Large intestine (tissue), 12 donors: ENCODE measurements at places on chromosomes 2 and 18. TPM values are rescaled to one million over a fixed set of nuclear protein-coding genes. Genes with fewer than 3 reads are reported as not detected.
A peak's percentile ranks its signal among the peaks of the same experiment; 100 is the strongest.

GRCh38 chr2:230909841-230910545 is 15.0 kb downstream of the GPR55 start:
- no peak for DNase-seq

GRCh38 chr18:24704946-24705630 is 244.7 kb downstream of the HRH4 start:
- no peak for DNase-seq

- DNase-seq, result no peak
Observed at GRCh38 chr2:146221826-146222225, 1623.0 kb upstream of the ACVR2A start.

- DNase-seq, result no peak
Observed at GRCh38 chr2:67701011-67701410, 303.9 kb downstream of the ETAA1 start.

DNA sequence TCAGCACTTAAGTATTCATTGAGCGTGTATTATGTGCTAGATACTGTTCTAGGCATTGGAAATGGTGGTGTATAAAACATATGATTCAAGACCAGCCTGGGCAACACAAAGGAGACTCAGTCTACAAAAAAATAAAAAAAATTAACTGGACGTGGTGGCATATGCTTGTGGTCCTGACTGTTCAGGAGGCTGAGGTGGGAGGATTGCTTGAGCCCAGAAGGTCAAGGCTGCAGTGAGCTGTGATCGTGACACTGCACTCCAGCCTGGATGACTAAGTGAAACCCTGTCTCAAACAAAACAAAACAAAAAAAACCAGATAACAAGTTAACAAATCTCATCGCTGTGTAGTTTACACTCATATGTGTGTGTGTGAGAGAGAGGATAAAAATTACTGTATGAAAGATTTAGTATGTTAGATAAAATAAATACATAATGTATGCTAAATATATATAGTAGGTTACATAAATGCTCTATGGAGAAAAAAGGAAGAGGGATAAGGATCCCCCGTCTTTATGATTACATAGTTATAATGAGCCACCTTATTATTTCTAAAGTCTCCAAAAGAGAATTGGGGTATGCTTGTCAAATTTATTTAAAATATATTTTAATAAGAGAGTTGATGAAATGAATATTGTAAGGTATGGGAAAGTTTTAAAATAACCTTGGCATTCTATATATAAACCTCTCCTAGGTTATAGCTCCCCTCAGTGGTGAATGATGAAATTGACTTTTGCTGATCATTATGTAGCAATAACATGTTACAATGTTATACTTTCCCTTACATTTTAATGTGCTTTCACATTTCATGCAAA is 69.2 kb downstream of the EHBP1 start:
- peak; percentile 11 for DNase-seq

DNA sequence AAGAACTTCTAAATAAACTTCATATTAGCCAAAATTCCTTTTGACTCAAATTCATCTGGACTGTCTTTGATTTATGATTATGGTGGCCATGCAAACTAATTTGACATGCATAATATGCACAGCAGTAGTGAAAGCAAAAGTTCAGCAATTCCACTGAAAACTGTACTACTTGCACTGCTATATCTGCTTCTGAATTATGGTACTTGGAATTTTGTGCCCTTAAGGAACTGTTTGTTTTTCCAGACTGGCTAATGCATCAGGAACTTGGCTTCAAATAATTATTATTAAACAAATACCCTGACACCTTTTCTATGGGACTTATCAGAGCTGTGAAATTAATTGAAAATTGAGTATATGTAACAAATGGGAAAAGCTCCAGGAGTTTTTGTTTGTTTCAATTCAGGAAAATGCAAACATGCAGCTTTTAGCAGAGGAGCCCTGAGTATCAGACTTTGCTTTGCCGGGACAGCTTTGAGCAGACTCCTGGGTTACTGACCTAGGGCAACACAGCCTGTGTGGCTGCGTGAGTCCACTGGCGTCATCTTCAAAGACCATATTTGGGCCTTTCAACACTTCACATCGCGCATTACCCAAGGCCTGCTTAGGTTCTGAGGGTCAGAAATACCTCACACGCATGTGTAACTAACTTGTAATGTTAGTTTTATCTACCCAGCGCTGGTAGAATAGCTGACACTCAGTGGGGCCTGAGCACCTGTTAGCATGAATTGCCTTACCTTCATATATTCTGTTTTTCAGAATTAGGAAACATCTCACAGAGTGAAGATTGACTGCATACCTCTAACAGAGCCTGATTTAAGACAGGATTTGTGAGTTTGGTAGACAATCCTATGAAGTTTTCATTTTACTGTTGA is 35.4 kb downstream of the CFAP221 start:
- peak; percentile 28 for DNase-seq

DNA sequence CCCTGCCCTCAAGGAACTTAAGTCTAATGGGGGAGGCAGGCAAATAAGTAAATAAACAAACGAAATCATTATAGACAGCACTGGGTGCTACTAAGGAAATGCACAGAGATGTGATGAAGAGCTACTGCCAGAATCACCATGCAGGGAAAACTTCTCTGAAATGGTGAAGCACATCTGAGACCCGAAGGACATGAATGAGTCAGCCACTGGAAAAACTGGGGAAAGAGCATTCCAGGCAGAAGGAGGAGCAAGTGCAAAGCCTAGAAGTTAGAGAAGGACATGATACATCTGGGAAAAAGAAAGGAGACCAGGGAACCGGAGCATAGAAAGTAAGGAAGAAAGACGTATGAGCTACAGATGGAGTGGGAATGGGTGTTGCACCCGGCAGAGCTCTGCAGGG is 56.8 kb downstream of the TGFA start:
- DNase-seq, result no peak

GRCh38 chr2:65366595-65367125 is 65.7 kb downstream of the SPRED2 start:
- peak; percentile 80 for DNase-seq

DNA sequence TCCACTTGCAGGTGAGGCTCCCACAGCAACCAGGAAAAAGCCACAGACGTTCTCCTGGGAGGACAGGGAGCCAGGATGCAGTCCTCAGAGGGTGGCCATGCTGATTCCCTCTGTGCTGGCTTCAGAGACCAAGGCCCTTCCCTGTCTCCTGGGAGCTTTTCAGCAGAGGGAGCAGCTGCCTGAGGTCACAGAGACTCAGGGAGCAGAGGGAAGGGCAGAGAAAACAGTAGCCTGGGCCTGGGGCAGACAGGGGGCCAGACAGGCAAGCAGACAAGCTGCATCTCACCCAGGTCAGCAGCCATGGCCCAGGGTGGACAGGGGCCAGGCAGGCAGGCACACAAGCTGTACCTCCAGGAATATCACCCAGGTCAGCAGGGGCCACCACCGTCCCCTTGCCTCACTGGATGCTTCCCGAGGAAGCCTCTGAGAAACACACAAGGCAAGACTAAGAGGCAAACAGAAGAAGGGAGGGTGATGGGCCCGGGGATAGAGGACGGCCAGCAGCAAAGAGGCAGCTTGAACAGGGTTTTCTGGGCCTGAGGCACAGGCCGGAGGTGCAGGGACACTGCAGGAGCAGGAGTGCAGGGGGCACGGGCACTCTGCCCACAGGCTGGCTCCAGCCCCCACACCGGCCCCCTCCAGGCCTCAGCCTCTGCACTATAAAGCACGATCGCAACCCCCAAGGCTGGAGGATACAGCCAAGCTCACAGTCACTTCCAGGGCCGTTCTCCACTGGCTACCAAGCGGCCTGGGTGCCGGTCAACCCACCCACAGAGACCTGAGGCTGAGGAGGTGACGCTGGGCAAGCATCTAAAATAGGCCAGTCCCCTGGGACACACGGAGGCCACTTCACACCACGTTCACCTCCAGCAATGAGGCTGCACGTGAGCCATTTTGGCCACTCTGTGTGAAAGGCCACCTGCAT is 6.1 kb downstream of the SLC66A2 start:
- no peak for DNase-seq

- DNase-seq, result no peak
Observed at GRCh38 chr2:105809097-105809473, 64.4 kb downstream of the NCK2 start.

DNA sequence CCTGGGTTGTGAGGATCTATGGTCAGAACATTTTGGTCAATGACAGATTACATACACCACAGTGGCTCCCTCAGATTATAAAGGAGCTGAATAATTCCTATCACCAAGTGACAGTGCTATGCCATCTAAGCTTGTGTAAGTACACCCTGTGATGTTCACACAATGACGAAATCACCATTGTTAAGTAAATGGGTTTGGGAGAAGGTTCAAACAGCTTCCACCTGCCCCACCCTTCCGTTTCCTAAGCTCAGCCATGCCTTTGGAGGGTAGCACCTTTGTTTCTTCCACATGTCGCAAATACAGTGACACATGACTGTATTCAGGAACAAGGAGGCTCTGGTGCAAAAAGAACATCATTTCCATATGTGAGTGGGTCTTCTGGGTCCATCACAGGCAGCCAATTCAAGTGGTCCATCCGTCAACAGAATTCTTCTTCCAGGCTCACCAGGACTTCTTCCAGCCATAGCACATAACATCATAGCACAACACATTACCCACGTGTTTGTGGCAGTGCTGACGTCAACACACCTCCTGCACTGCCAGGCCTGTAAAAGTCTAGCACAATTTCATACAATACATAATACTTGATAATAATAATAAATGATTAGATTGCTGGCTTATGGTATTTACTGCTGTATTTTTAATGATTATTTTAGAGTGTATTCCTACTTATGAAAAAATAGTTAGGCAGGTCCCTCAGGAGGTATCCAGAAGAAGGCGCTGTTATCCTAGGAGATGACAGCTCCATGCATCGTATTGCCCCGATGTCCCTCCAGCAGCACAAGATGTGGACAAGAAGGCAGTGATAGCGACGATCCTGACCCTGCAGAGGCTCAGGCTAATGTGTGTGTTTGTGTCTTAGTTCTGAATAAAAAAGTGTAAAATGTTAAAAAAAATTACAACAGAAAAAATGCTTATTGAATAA is 264.8 kb downstream of the ANAPC1 start:
- DNase-seq, result no peak

- DNase-seq, result peak; percentile 42
Observed at GRCh38 chr2:73163483-73164367, 38.6 kb upstream of the NOTO start.

GRCh38 chr2:163341426-163341825 is 394.4 kb downstream of the FIGN start:
- DNase-seq, result no peak

DNA sequence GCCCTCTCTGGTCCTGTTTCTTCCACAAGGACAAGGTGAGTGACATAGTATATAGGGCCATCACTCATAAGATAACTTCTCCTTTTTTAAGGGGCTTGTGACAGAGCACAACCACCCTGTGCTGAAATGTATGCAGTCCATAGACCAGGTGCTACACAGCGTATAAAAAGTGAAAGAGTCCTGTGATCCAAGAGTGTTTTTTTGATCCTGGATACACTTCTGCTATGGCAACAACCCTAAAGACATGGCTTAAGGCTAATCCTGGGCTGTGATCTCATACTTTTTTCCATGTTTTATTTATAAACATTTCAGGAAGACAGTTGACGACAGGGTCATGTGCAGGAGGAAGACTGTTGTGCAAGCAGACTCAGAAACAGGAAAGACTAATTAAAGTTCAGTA is 400.5 kb upstream of the TCF4 start:
- peak; percentile 54 for DNase-seq

DNA sequence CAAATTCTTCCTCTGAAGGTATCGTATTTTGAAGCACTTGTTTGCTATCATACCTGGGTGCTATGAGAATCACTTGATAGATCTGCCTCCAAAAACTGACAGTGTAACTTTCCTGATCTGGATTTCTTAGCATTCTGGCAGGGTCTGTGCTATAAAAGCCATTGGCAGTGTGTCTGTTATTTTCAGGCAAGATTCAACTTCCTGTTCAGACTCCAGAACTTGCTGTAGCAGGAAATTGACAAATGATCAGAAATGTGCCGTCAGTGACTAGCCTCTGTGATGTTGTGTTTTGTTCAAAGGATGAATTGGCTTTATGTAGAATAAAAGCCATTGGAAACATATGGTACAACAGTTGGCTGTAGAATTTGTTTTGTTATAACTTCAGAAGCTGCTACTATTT is 273.3 kb downstream of the PTPRM start:
- no peak for DNase-seq

GRCh38 chr18:22052405-22053105 is 116.8 kb upstream of the GATA6 start:
- peak; percentile 76 for DNase-seq

DNA sequence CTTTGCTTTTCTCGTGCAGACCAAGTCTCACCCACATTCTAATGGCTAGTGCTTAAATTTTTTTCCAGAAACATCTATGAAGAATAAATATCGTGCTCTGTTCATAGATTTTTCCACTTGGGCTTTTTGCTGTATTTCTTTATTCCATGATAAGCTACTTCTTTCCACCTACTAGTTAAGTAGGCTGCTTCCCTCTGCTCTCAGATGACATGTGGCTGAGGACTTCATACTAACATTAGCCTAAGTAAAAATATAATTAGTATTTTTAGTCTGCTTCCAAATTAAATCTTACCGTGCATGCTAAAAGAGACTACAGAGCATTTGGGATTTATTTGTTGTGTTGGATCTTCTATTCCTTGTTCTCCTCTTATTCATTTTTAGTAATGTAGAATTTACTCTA is 102.4 kb downstream of the SH3RF3 start:
- no peak for DNase-seq

DNA sequence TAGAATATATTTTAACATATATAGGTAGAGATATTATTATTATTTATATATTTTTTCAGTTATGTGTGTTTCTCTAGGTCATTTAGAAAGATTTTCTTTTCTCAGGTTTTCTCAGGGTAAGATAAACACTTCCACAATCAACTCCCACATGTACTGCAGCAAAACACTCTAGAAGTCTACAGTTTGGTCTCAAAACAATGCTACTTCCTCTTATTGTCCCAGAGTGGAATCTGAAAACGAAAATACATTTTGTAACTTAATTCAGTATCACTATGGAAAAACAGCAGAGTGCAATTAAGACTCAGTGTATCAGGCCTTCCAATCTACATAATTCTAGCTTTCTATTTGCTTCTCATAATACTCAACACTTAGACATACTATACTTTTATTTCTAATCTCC is 190.1 kb upstream of the SLC35G4 start:
- DNase-seq, result no peak

DNA sequence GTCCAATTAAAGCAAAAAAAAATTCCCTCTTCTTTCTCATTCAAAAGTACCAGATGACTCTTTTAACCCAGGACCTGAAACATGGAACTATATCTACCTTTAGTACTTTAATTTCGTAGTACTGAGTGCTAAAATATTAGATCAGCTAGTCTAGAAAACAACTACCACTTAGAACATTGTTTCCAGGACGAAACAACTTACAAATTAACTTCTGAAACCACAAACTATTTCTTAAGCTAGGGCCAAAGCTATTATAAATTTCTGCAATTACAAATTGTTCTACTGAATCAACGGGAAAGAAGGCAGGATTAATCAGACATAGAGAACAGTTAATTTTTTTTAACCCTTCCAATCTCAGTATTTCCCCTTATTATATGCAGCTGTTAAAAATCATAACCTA is 39.9 kb downstream of the DARS1 start:
- no peak for DNase-seq

WIPF1 gene
- 56.2 TPM for polyA plus RNA-seq

LYG1 gene
- polyA plus RNA-seq, result 3.1 TPM

LONRF2 gene
- 3.2 TPM for polyA plus RNA-seq

FEV gene
- polyA plus RNA-seq, result 11.9 TPM

TDRD15 gene
- not detected for polyA plus RNA-seq

PLCD4 gene
- 4.0 TPM for polyA plus RNA-seq

TCF7L1 gene
- polyA plus RNA-seq, result 23.1 TPM

ONECUT2 gene
- polyA plus RNA-seq, result 16.1 TPM

CCDC141 gene
- polyA plus RNA-seq, result 0.70 TPM

GCKR gene
- 2.9 TPM for polyA plus RNA-seq

TLX2 gene
- polyA plus RNA-seq, result 5.0 TPM

IL1R2 gene
- polyA plus RNA-seq, result 0.67 TPM
